DND-41 (cell line): ENCODE measurements at places on chromosomes 7 and 10.

DNA sequence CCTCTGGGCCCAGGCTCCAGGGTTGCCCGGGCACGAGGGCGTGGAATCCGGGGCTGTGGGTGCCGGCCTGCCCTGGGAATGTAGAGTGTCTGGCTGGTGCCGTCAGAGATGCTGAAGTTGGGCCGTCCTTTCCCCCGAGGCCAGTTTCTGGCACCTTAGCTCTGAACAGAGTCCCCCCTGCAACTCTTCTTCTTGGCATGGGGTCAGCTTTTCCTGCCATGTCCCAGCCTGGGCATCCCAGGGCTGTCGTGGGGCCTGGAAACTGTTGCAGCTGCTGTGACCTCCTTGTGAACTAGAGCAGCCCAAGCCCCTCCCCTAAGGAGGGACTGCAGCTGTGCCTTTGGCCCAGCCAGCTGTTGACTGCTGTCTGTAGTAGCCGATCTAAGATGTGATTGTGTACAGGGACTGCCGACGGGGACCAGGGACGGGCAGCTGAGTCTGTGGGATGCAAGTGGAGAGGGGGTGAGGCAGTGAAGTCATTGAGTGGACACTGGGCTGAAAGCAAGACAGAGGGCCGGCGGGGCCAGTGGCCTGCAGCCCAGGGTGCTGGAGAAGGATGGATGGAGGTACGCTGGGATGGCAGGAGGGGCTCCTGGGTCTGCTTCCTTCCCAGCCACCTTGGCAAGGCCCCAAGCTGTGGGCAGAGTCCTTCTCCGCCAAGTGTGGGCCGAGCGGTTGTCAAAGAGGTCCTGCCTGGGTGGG is 35.8 kb downstream of the GBX1 start:
- DNase-seq = no peak

- no peak for DNase-seq
Measured at GRCh38 chr10:45439365-45439764, 65.3 kb downstream of the ALOX5 start.

DNA sequence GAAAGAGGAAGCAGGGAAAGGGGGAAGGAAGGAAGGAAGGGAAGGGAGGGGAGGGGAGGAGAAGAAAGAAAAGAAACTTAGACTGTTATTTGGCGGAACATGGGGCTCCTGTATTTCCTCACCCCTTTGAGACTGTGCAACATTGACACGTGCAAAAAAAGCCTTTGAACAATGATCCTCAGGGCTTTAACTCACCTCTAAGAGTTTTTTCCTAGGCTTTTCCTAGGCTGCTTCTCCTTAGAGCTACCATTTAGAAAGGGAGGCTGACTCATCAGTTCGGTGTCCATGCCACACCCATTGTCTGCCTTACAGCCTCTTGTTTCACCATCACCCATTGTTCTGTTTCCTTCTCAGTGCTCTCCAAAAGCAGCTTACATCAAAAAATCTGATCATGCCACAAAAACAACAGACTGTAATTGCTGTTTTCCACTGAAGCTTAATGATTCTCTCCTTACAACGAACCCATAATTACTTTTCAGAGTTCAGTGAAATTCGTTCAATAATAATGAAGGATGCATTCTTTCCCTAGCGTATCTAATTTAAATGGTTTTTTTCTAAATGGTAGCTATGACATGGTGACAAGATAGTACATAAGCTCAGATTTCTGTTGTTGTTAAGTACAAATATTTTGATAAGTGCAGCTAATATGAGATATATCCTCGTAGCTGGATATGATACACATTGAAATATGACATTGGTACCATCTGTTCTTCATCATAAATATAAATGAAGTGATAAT is 90.8 kb downstream of the PRLHR start:
- no peak for DNase-seq

GRCh38 chr7:69147631-69148030 is 450.6 kb upstream of the AUTS2 start:
- no peak for DNase-seq

- no peak for DNase-seq
Measured at GRCh38 chr7:49850921-49851613, 77.6 kb downstream of the VWC2 start.

DNA sequence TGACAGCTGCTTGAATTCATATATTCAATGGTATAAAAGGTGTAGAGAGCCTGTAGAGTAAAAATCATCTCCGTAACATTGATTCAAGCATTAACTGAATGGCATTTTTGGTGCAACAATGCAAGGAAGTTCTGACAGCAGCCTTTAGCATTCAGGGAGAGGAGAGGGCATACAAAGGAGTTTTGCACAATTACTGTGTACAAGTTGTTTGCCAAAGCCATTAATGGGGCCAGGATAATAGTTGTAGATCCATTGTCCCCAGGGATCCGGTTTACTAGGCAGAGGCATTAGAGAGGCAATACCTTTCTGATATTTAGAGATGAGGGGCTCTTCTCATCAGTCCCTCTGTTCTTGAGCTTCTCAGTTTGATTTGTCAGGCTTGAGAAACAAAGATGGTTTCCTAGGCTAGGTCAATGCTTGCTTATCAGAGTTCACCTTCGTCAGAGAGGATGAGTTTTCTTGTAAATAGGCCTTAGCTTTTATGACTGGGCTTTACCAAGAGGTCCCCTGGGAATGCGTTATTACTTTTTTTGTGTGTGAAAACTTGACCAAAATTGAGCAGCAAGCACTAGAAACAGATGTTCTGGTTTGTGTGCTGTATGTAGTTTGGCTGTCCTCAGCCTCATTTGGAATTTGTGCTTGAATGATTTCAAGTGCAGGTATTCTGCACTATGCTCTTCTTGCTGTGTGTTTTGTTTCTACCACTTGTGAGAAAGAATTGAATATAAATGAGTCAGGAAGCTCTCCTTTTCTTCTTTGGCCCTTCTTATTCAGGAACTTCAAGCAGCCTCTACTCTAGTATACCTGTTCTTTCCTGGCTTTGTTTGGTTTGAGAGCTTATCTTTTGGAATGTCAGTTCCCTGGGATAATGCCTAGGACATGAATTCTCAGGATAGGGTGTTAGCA is 32.0 kb downstream of the SND1 start:
- no peak for DNase-seq

- DNase-seq = no peak
Measured at GRCh38 chr7:12584930-12585329, 14.4 kb downstream of the SCIN start.

- DNase-seq = no peak
Measured at GRCh38 chr10:123558651-123559050, 107.5 kb upstream of the GPR26 start.

- DNase-seq = no peak
Measured at GRCh38 chr7:87058744-87059524, 520 bp downstream of the ELAPOR2 start.

GRCh38 chr10:126199221-126199998 is 188.9 kb downstream of the ADAM12 start:
- DNase-seq = no peak

- DNase-seq = no peak
Measured at GRCh38 chr10:130634816-130635215, 498.6 kb downstream of the GLRX3 start.

- DNase-seq = no peak
Measured at GRCh38 chr10:97539523-97540200, 32.9 kb upstream of the ANKRD2 start.

DNA sequence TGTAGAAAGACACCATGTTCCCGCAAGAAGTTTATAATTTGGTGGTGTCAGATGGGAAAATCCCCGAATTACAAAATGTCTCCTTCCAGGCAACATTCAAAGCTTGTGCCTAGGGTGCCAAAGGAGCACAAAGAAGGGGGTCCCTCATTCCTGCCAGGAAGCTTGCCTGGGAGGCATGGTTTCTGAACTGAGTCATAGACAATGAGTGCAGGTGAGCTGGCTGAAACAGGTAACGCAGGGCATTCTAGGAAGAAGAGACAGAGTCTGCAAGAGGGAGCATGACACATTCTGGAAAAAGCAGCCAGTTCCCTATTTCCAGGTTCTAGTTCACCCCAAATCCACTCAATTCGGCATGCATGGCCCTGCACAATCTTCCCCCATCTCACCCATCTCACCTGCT is 11.9 kb upstream of the CALU start:
- no peak for DNase-seq

DNA sequence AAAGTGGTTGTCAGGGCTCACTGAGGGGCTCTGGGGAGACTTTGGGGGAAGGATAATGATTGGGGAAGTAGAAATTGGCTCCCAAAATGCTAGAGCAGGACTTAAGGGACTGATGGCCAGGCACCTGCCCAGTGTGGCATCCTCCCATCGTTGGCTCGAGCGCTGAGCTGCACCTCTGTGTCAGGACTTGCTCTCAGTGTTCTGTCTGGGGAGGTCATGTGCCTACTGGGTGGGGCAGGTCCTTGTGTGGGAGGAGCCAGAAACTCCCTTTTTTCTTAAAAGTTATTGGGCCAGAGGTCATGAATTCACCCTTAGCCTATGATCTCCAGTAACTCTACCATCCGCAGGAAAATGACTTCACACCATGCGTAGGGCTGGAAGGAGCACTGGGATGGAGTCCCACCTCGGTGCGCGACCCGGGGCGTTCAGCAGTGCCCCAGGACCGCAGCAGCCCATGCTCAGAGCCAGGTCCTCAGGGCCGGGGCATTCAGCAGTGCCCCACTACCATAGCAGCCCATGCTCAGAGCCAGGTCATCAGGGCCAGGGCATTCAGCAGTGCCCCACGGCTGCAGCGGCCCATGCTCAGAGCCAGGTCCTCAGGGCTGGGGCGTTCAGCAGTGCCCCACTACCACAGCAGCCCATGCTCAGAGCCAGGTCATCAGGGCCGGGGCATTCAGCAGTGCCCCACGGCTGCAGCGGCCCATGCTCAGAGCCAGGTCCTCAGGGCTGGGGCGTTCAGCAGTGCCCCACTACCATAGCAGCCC is 221.9 kb downstream of the EBF3 start:
- no peak for DNase-seq

GRCh38 chr10:29973921-29974320 is 85.5 kb downstream of the JCAD start:
- no peak for DNase-seq

DNA sequence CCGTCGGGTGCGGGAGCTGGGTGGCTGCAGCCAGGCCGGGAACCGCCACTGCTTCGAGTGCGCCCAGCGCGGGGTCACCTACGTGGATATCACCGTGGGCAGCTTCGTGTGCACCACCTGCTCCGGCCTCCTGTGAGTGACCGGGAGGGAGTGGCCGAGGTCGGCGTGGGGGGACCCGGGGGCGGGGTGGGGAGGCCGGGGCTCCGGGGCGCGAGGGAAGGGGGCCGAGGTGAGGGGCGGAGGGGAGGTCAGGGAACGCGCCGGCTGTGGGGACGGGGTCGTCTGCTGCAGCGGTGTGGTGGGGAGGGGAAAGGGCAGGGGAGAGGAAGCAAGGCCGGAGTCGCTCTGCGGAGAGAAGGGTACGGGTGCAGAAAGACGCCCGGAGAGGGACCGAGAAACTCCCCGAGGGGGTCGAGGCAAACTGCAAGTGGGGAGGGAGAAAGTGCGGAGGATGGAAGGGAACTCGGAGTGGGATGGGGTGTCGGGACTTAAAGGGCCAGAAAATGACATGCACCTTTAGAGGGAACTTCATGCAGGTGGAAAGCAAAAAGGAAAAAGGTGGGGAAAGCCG is 518 bp downstream of the AGFG2 start:
- DNase-seq = peak; percentile 21

DNA sequence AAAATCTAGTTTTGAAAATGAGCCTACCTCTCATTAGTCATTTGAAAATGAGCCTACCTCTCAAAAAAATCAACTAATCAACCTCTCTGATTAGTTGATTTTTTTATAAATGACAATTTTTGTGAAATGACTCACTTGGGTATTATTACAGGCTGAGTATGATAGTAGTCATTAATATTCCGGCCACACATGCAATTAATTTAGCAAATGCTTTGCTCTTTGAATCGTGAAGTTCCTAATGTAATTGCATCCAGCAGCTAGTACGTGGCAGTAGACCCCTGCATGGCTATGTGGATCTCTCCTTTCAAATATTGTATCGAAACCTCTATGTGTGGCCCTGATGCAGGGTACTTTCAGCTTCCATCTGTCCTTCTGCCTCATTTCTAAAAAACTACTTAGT is 245.9 kb upstream of the PHYHIPL start:
- no peak for DNase-seq

GRCh38 chr7:70338015-70338414 is 739.7 kb downstream of the AUTS2 start:
- no peak for DNase-seq

DNA sequence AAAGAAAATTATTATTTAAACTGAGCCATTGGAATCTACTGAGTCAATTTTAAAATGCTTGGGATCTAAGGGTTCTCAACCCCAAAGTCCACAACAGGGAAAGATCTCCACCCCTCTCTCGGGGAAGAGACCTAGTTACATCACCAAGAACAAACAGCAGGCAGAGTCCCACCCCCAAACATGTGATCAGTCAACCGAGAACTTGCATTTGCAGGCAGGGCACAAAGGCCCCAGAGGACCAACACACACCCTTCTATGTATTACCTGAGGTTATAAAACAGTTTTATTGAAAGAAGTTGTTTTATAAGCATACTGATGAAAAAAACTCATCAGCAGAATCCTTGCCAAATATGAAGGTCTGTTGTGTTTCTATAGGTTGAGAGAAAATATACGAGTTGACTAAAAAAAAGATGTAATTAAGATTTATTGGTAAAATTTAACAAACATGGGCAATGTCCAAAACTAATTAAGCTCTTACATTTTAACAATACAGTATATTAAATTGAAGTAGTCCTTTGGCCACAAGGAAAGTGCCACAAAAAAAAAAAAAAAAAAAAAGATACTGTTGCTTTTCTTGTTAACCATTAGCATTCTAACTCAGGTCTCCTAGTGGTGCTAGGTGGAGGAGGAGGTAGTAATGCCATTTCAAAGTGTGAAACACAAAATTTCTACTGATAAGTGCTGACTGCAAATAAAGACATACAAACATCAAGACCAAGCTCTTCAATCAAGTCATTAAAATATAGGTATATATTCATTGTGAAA is 975 bp upstream of the USP54 start:
- DNase-seq = peak; percentile 50

- DNase-seq = peak; percentile 46
Measured at GRCh38 chr7:111741811-111742240, 179.5 kb upstream of the IMMP2L start.

DNA sequence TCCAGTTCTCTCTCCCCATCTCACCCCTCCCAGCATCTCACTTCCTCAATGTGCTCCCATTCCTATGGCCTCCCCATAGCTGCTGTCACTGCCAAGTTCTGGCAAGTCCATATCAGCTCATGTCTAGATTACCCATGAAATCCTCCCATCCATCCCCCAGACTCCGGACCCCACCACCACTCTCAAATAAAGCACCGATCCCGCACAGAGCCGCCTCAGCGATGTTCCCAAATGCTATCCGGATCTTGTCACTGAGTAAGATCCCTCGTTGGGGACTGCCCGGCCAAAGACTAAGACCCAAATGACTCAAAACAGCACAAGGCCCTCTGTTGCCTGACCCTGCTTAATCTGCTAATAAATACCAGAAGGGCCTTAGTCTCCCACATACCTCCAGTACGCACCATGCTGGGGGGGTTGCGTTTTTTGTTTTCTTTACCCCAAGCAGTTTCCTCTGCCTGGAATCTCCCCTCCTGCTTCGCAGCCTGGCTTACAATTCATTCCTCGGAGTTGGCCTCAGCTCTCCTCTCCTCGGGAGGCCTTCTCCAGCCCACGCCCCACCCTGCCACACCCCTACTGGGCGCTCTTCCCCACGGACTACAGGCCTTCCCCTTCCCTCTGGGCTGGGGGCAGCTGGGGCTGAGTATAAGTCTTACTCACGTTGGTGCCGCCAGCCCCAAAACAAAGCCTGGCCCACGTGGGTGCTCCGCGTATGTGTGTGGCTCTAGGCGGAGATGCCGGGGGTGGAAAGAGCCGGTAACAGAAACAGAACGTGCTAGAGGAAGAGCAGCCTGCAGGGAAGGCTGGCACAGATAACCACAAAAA is 1.8 kb upstream of the DUSP5 start:
- DNase-seq = peak; percentile 15
